ENCODE measurements at places on chromosomes 5 and 9. TPM values are rescaled to one million over a fixed set of nuclear protein-coding genes. Genes with fewer than 3 reads are reported as not detected.
A peak's percentile ranks its signal among the peaks of the same experiment; 100 is the strongest.

MTREX gene
- total RNA-seq: 107 TPM

DNA sequence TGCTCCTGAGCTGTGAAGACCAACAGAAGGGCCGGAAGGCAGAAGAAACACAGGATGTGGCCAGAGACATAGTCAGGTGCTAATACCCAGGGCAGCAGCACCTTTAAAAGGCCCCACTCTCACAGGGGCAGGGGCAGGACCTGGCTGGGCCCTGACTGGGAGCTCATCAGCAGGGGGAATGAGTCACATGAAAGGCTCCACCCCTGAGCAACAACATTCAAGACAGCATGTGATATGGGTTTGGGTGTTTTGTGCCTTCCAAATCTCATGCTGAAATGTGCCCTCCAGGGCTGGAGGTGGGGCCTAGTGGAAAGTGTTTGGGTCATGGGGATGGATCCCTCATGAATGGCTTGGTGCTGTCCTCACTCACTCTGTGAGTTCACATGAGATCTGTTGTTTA lies 181.7 kb downstream of the ERCC6L2 start:
- peaks cover 7% of the 10 kb centered on the region for H3K36me3 ChIP-seq
- H3K4me1 ChIP-seq: peaks cover 12% of the 10 kb centered on the region
- no peak for DNase-seq
- H3K27me3 ChIP-seq: peaks cover 8% of the 10 kb centered on the region
- H3K4me3 ChIP-seq: no peak overlapping the region

GRCh38 chr9:124752967-124753366 lies 18.1 kb downstream of the NR6A1 start:
- no peaks in the 10 kb centered on the region for H3K27me3 ChIP-seq
- no peak overlapping the region for H3K27ac ChIP-seq
- H3K4me1 ChIP-seq: peaks cover 76% of the 10 kb centered on the region
- DNase-seq: no peak

DNA sequence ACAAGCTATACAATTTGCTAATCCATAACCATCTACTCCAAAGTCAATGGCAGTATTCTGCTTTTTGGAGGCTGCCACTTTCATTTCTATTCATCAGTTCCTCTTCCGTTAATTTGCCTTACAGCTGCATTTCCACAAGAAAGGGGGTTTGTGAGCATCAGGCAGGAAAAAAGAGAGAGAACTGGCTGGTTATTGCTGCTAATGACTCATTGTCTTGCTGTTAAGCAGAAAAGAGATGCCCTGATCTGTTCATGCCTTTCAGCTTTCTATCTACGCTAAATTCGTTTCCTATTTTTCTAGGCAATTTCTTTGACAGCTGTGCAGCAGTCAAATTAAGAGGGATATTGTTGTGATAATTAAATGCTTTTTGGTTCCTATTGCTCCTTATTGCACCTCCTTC lies 65.9 kb upstream of the GNAQ start:
- DNase-seq: no peak
- no peak overlapping the region for H3K4me3 ChIP-seq
- no peaks in the 10 kb centered on the region for H3K27me3 ChIP-seq
- H3K27ac ChIP-seq: no peak overlapping the region

- no peak for DNase-seq
- peaks cover 21% of the 10 kb centered on the region for H3K4me1 ChIP-seq
- H3K27me3 ChIP-seq: no peaks in the 10 kb centered on the region
- no peaks in the 10 kb centered on the region for H3K36me3 ChIP-seq
- H3K27ac ChIP-seq: no peak overlapping the region
Observed at GRCh38 chr5:74672215-74672877, 12.7 kb upstream of the HEXB start.

DNA sequence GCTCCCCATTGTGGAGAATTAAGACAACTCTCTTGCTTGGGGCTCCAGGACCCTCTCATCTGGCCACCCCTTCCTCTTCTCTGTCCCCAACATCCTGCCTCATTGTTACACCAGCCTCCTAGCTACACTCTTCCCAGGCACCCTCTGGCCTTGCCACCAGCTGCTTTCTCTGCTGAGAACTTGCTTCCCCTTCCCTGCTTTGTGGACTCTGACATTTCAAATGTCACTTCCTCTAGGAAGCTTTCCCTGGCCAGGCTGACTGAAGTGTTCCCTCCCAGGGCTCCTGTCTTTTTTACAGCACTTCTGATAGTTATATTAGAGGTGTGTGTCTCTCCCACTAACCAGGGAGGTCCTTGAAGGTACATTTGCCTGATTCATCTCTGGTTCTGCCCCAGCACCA lies 194.0 kb upstream of the KLF4 start:
- DNase-seq: no peak
- H3K4me3 ChIP-seq: no peak overlapping the region
- H3K27me3 ChIP-seq: no peaks in the 10 kb centered on the region
- H3K36me3 ChIP-seq: no peaks in the 10 kb centered on the region

GRCh38 chr9:38346811-38347210 lies 45.7 kb upstream of the ALDH1B1 start:
- peaks cover 44% of the 10 kb centered on the region for H3K27me3 ChIP-seq
- peak; percentile 28 for DNase-seq
- H3K4me3 ChIP-seq: no peak overlapping the region
- H3K27ac ChIP-seq: no peak overlapping the region
- peaks cover 25% of the 10 kb centered on the region for H3K4me1 ChIP-seq

ANKDD1B gene
- total RNA-seq: 0.14 TPM

GRCh38 chr5:34806532-34806931 lies 32.4 kb upstream of the TTC23L start:
- H3K27me3 ChIP-seq: no peaks in the 10 kb centered on the region
- peaks cover 62% of the 10 kb centered on the region for H3K36me3 ChIP-seq
- no peak overlapping the region for H3K4me3 ChIP-seq
- peak; percentile 40 for DNase-seq
- peak overlapping the region; percentile 69 for H3K27ac ChIP-seq

DAB2 gene
- total RNA-seq: 3.9 TPM

C9orf50 gene
- 0.11 TPM for total RNA-seq

MACIR gene
- 13.1 TPM for total RNA-seq

BTNL9 gene
- total RNA-seq: 1.8 TPM

- H3K27me3 ChIP-seq: no peaks in the 10 kb centered on the region
- H3K27ac ChIP-seq: no peak overlapping the region
- no peak overlapping the region for H3K4me3 ChIP-seq
- peaks cover 3% of the 10 kb centered on the region for H3K4me1 ChIP-seq
Observed at GRCh38 chr9:136297016-136297691, 6.7 kb downstream of the CCDC187 start.

UGT3A2 gene
- 16.5 TPM for total RNA-seq

DNA sequence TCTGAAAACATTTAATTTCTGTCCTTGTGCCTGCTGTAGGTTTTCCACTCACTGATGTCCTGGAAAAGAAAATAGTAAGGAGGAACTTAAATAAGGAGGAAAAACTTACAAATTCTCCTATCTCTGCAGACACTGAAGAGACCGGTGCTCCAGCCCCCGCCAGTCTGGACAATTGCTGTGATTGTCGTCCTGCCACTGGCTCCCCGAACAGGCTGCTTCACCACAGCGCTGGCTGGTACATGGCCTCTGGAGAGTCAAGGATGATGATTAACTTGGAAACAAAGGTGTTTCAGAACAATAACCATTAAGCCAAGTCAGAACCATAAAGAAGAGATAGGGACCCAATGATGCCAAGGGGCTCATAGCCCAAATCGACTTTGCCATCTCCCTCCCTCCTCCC lies 7.3 kb downstream of the PLAC8L1 start:
- peaks cover 24% of the 10 kb centered on the region for H3K4me1 ChIP-seq
- H3K27ac ChIP-seq: no peak overlapping the region
- H3K27me3 ChIP-seq: no peaks in the 10 kb centered on the region
- DNase-seq: no peak

DNA sequence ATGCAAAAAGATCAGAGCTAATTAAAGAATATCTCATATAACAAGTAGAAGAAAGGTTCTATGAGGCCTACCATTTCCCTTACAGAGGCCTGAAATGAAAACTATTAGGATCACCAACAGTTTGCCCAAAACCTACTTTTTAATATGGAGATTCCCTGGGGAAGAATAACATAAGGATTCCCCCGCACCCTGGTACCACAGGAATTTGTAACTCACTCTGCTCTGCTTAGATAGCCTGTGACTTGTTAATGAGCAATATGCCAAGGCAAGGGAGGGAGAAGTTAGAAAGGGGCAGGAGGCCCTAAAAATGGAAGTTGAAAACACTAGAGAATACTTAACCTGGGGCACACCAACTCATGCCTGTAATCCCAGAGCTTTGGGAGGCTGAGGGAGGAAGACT lies 107.0 kb downstream of the CDH6 start:
- peaks cover 6% of the 10 kb centered on the region for H3K36me3 ChIP-seq
- no peak overlapping the region for H3K27ac ChIP-seq
- peaks cover 10% of the 10 kb centered on the region for H3K4me1 ChIP-seq
- H3K4me3 ChIP-seq: no peak overlapping the region
- no peak for DNase-seq
- H3K27me3 ChIP-seq: no peaks in the 10 kb centered on the region

GRCh38 chr5:56412601-56413379 lies 179.7 kb upstream of the ANKRD55 start:
- peaks cover 9% of the 10 kb centered on the region for H3K4me1 ChIP-seq
- DNase-seq: no peak
- no peaks in the 10 kb centered on the region for H3K27me3 ChIP-seq
- no peak overlapping the region for H3K4me3 ChIP-seq
- H3K36me3 ChIP-seq: no peaks in the 10 kb centered on the region

ANKH gene
- total RNA-seq: 18.6 TPM

GRCh38 chr5:10734832-10735523 lies 26.1 kb downstream of the DAP start:
- peaks cover 32% of the 10 kb centered on the region for H3K36me3 ChIP-seq
- no peak for DNase-seq
- no peak overlapping the region for H3K27ac ChIP-seq
- H3K4me1 ChIP-seq: no peaks in the 10 kb centered on the region
- H3K4me3 ChIP-seq: no peak overlapping the region
- H3K27me3 ChIP-seq: no peaks in the 10 kb centered on the region

TOR4A gene
- total RNA-seq: 7.3 TPM

- peaks cover 4% of the 10 kb centered on the region for H3K4me1 ChIP-seq
- H3K27ac ChIP-seq: no peak overlapping the region
- no peak overlapping the region for H3K4me3 ChIP-seq
- H3K27me3 ChIP-seq: no peaks in the 10 kb centered on the region
Observed at GRCh38 chr5:6788956-6789649, 75.9 kb downstream of the TENT4A start.
